NCI-H2171 treated with DMSO at 0.1 percent for 48 hours (cell line): ENCODE measurements at places on chromosomes 5 and 9.

DNA sequence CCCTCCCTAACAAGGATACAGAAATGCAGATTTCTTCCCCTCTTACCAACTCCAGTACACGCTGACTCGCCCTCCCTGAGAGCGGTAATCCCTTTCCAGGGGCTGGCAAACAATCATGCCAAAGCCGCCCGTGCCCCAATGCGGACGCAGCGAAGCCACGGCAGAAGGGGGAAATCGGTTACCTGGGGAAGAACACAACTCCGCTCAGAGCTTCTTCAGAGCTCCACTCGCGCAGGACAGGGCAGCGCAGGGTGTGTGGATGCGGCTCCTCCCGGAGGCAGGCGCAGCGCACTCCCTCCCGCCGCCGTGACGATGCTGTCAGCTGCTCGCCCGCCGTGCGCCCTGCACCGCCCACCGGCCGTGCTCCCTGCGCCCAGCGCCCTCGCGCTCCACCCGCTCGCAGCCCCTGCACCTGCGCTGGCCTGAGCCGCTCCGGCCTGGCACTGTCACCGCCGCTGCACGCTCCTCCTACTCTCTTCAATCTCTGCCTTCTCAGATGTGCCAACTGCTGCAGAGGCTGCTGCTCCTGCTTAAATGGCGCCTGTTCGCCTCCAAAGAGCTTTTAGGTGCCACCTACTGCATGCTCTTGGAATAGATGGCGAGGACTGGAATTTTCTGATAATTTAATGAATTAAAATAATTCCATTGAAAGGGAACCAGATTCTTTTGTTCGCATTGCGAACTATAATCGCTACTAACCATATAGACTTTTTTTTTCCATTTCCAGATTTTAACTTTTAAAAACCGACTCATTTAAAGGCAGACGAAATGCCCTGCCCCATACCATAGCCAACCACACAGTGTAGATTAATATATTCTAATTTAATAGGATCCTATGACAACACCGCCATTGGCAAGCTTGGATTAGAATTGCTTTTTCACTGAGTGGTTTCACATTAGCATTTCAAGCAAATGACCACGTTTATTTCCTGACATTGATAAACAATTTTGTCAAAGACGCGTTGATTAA, at the start of gene DIRAS2:
DIRAS2 (minus strand) TSS at position 255 of the 970 bp plus-strand sequence. CDS start 28,997 bp downstream, outside the sequence.
- DNase-seq, result peak; percentile 97

DNA sequence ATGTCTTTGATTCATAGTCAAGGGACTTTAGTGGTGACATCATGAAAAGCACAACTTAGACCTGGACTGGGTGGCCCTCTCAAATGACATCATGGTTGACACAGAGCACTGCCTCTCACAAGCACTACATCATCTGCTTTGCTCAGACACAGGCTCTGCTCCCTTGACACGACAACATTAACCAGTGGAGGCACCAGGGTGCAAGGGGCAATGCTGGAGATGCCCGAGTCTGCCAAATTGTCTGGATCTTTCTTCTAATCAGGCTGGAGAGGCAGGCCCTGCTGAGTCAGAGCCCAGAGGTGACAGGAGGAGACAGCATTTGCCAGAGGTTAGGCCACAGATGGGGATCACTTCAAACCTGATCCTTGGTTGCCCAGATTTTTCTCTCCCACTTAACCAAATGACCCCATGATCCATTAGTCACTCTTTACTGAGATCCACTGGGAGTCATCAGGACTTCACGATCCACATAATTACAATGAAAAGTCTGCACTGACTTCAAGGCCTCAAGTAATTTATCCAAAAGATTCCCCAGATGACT, 174.4 kb downstream of the SLIT3 start:
- no peak for DNase-seq

- DNase-seq, result no peak
Measured at GRCh38 chr5:128572051-128572929, 34.2 kb upstream of the FBN2 start.

DNA sequence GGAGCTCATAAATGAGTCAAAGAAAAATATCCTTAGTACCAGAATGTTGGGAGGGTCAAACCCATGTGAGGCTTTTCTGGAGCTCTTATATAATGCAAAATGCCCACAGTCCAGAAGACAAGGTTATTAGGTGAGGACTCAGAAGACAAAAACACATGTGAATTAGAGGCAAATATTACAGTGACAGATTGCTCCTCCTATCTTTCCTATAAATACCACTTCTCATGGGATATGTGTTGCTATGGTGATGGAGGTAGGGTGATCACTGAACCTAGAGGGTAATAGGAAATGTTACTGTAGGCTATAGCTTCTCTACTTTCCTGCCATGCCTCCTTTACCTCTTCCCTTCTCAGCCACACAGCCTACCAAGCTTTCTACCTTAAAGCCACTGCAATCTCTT, 264.6 kb downstream of the SEC61B start:
- DNase-seq, result peak; percentile 84

- DNase-seq, result peak; percentile 2
Measured at GRCh38 chr5:178331491-178331996, 98.9 kb upstream of the PHYKPL start.

DNA sequence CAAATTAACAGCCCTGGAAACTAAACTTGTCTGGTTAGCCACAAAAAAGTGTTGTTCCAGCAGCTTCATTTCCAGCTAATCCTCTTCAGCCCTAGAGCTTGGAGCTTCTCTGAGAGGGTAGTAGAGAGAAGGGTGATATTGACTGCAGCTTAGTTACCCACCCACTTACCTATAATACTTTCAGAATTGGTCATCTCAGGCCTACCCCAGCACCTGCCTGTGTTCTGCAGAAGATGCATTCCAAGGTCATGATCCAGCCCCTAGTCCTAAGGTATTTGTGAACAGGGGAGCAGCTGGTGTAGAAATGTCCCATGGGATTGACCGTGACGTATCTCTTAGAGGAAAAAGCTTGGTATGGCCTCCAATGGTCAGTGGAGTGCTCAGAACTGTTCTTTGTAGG, 289.0 kb downstream of the NR3C1 start:
- no peak for DNase-seq

DNA sequence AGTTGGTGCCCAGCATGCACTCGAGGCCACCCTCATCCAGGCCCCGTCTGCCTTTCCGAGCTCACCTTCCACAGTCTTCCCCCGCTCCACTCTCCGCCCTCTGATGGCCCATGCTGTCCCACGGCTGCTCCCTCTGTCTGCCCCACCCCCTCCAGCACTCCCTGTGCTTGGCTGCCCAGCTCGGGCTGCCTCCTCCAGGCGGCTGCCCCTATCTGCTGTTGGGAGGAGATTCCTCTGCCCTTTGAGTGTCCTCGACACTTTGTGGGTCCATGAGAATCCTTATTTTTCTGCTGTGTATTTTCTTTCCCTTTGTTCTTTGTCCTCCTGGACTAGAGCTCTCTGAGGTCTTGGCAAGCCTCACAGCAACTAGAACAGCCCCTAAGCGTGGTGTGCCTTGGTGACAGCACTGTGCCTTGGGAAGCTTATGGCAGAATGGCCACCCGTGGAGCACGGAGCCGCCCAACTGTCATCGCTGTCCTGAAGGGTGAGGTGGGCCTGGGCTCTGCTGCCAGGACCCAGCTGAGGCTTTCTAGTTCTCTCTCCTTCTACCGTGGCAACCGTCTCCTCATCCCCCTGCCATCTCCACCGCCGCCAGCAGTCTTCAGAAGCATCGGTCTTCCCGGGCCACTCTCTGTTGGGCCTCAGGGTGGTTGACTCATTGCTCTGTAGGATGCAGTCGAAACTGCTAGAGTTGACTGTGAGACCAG, 5.2 kb downstream of the NTMT1 start:
- no peak for DNase-seq

GRCh38 chr9:133238272-133238850, 29.3 kb upstream of the OBP2B start:
- DNase-seq, result no peak

DNA sequence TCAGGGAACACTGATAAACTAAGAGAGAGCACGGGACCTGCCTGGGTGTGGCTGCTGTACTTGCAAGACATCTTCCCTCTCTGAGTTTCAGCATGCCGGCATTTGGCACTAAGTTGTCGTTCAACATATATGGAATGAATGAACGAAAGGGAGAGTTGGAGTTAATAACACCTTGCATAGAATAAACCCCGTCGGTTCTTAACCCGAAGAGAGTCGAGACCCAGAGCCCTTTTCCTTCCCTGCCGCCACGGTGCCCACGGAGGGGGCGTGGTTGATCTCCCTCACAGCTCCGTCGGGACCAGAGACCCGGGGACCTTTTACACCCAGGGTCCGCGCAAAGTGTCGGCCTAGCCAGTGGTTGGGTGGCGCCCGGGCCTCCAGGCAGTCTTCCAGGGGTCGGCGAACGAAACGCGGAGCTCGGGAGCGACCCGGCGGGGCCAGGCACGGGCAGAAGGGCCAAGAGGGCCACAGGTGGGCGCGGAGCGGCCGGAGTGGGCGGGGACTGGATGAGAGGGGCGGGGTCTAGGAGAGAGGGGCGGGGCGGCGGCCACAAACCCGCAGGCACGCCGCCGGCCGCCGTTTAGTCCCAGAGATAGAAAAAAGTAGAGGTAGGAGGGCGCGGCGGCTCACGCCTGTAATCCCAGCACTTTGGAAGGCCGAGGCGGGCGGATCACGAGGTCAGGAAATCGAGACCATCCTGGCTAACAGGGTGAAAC, 735 bp upstream of the RPL26L1 start:
- peak; percentile 38 for DNase-seq

DNA sequence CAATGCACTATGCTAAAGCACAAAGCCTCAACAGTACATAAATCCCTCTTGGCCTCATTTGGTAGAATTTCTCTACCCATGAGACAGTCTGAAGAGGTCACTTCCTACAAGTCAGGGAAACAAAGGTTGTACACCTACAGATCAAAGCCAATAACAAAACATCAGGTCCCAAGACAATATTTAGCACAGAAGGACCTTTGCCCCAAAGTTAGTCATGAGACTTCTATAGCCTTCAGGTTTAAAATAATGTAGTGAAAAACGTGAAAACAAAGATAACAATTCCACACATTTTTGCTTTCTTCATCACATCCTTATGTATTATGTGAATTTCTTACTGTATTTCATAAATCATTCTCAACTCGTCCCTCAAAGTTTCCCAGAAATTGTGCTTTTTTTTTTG, 15.8 kb downstream of the AFF4 start:
- no peak for DNase-seq

GRCh38 chr5:14365831-14366430, 215.7 kb upstream of the OTULINL start:
- no peak for DNase-seq

DNA sequence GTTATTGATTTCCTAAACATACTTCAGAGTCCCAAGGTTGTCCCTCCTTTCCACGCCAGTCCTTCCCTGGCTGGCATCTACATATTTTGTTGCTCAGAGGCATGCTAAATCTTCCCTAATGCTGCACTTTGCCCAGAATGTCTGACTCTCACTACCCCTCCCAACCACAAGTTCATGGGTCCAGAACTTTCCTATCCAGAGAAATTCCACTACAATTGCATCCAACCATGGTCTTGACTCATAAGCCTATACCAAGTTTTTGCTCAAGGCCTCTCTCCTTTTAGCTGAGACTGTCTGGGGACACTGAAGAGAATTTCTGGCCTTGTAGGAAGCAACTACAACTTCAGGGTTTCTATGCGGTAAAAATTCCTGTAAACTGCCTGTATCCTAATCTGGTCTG, 206.3 kb downstream of the BNC2 start:
- DNase-seq, result no peak

- no peak for DNase-seq
Measured at GRCh38 chr9:109269081-109269480, 51.8 kb downstream of the EPB41L4B start.

- DNase-seq, result peak; percentile 60
Measured at GRCh38 chr5:114361724-114362196, at the start of gene KCNN2. KCNN2 (plus strand) TSS chr5:114362070; CDS start chr5:114362140, 70 bp downstream.

- no peak for DNase-seq
Measured at GRCh38 chr5:116038817-116039216, 6.5 kb downstream of the ARL14EPL start.

GRCh38 chr9:99004717-99005460, 61.2 kb downstream of the COL15A1 start:
- DNase-seq, result no peak

DNA sequence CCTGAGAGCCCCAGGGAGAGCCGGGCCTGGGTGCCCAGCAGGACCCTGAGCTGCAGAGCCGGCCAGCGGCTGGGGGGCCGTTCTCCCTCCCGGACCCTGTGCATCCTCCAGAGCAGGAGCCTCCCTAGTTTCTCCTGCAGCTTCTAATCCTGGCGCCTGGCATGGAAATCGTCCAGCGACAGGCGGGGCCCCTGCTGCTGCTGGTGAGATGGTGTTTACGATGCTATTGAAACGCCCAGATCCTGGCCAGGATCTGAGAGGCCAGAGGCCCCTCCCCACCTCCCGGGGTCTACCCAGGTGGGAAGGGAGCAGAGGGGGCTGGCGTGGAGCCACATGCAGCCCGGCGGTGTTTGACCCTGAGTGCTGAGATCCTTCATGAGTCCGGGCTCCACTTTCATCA, 38.2 kb upstream of the CEP72 start:
- no peak for DNase-seq

GRCh38 chr9:1709347-1709746, 305.8 kb upstream of the SMARCA2 start:
- DNase-seq, result peak; percentile 40

DNA sequence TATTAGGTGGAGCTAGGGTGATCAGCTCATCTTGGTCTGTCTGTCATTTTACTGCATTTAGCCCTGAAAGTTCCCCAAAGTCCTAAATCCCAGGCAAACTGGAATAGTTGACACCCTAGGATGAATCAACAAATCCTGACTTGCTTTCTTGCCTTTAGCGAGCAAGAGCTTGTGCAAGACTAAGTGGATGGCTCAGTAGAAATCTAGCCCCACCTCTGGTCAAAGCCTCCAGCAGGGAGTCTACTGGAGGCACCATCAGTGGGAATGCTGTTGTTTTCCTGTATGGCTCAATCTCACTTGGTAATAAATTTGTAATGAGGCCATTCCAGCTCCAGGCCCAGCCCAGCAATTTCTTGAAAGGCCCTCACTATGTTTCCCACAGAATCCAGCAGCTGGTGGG, 43.7 kb upstream of the TRPC7 start:
- no peak for DNase-seq

DNA sequence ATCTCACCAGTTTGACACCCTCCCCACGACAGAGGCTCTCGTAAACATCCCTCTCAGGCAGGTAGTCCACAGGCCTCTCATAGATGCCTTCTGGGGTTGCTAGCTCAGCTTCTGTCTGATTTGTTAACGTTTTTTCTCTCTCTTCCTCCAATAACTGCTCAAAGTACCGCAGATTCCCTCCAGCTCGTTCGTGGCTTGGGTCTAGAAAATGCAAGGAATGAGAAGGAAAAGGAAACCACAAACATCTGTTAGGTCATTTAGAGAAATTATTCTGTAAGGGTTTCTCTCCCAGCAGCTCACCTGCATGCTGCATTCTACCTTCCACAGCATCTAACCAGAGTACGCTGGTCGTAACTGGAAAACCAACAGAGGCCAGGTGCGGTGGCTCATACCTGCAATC, 18.5 kb downstream of the P4HA2 start:
- no peak for DNase-seq

DNA sequence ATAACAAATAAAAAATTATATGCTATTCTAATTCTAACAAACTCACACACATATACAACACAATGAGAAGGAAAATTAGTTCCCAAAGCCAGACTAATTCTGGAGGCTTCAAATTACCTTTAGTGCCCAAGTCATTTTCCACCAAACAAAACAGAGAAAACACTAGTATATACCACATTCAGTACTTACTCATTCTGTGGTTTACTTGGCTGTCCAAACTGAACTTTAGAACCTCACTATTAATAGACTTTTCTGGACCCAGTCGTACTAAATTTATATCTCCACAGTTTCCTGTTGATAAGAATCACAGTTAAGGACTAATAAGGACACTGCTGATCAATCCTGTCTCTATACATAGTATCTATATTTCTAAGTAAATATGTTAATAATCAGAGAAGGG, 66.4 kb downstream of the SETX start:
- DNase-seq, result no peak
